ENCODE measurements at places on chromosomes 11 and 22.

- no peak for DNase-seq
- H3K27ac ChIP-seq = no peak overlapping the region
These were observed 267.2 kb downstream of the NTM start for GRCh38 chr11:131637469-131638175.

DNA sequence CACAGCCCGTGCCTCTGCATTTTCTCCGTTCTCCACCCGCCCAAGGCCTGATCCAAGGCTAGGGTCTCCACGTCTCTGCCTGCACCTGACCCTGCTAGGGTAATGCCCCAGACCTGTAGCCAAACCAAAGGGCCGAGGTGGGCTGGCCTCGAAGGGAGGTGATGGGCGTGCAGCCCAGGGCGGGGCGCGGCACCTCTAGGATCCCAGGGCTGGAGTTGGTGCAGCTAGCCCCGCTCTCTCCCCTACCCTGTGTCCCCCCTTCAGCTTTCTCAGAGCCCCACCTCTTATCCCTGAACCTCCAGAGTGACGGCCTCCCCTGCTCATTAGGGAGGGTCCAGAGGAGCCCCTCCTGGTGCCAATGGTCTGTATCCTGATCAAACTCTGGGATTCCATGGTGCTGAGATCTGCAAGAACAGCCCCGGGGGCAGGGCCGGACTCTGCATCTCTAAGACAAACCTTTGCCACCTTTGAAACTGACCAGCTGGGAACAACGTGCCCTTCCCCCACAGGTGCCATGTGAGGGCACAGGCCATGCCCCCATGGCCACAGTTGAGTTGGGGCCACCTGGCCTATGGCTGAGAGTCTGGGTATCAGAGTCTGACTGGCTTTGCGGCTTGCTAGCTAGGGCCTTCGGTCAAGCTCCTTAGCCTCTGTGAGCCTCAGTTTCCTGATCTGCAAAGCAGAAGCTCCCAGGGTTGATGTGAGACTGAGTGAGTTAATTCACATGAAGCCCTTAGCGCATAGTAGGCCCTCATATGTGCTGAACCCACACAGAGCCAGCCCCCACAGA lies 23.1 kb upstream of the CBX7 start:
- no peak overlapping the region for H3K4me3 ChIP-seq
- no peaks in the 10 kb centered on the region for H3K36me3 ChIP-seq
- peak; percentile 60 for DNase-seq
- H3K27me3 ChIP-seq = no peaks in the 10 kb centered on the region
- H3K4me1 ChIP-seq = peaks cover 37% of the 10 kb centered on the region

DNA sequence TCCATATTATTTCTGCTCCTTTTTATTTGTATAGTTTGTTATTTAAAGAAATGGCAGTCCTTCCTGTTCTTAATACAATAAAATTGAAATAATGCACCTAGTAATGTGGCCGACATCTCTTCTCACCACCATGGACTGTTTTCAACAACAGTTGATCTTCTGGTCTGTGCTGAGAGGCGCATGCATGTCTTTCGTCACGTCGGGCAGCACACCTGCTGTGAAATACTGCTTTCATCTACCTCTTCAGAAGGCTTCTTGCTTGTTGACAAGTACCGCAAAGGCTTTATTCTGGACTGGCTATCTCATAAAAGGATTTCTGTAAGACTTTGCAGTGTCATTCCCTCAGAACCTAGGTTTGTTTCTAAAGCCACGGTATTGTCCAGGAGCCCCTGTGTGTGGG lies 13.9 kb upstream of the MYO18B start:
- peaks cover 39% of the 10 kb centered on the region for H3K36me3 ChIP-seq
- no peaks in the 10 kb centered on the region for H3K27me3 ChIP-seq
- DNase-seq = no peak
- H3K4me1 ChIP-seq = peaks cover 24% of the 10 kb centered on the region
- no peak overlapping the region for H3K27ac ChIP-seq

GRCh38 chr11:121842192-121842585 lies 273.8 kb downstream of the BLID start:
- H3K27me3 ChIP-seq = no peaks in the 10 kb centered on the region
- H3K4me3 ChIP-seq = no peak overlapping the region
- no peak overlapping the region for H3K27ac ChIP-seq
- H3K36me3 ChIP-seq = no peaks in the 10 kb centered on the region
- H3K4me1 ChIP-seq = no peaks in the 10 kb centered on the region

- DNase-seq = no peak
- no peaks in the 10 kb centered on the region for H3K4me1 ChIP-seq
These were observed 507.6 kb downstream of the MIAT start for GRCh38 chr22:27164781-27165503.

- H3K27ac ChIP-seq = peak overlapping the region; percentile 96
- no peaks in the 10 kb centered on the region for H3K27me3 ChIP-seq
- H3K36me3 ChIP-seq = peaks cover 55% of the 10 kb centered on the region
- peak; percentile 86 for DNase-seq
- peak overlapping the region; percentile 79 for H3K4me3 ChIP-seq
These were observed 14.2 kb upstream of the CDC42BPG start for GRCh38 chr11:64858467-64859263.

DNA sequence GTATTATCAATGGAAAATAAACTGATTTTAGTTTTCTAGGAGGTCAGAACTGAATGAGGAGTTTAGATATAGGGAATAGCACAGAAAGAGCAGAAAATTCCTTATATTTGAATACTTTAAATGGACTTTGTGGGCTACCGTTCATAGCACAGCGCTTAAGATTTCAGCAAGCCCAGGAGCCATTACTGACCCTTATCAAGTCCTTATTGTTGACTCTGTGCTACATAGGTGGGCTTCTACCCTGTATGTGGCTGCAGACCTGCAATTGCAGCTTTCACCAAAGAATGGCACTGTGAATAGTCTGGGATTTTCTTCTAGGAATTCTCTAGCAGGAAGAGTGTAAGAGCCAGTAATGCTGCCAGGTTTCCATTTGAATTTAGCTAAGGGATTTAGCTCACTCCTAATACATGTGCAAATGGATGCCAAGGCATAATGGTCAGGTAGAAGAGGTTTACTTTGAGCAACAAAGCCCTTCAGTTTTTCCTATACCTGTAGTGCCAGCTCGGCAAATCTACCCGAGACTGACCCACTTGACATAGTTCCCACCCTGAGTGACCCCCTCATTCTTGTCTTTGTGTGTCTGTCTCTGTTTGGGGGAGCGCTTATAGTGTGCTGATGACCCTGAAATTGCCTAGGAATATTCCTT lies 42.5 kb upstream of the DLAT start:
- no peak overlapping the region for H3K27ac ChIP-seq
- H3K36me3 ChIP-seq = peaks cover 26% of the 10 kb centered on the region
- DNase-seq = no peak
- H3K4me1 ChIP-seq = peaks cover 5% of the 10 kb centered on the region

- no peaks in the 10 kb centered on the region for H3K36me3 ChIP-seq
- H3K4me3 ChIP-seq = no peak overlapping the region
- no peak for DNase-seq
- H3K27ac ChIP-seq = no peak overlapping the region
These were observed 1.0 kb upstream of the CCKBR start for GRCh38 chr11:6258571-6259081.

- H3K4me1 ChIP-seq = no peaks in the 10 kb centered on the region
- no peak for DNase-seq
- no peaks in the 10 kb centered on the region for H3K36me3 ChIP-seq
- H3K27me3 ChIP-seq = no peaks in the 10 kb centered on the region
These were observed 981.0 kb upstream of the FAT3 start for GRCh38 chr11:91243630-91244029.

- no peaks in the 10 kb centered on the region for H3K36me3 ChIP-seq
- peak; percentile 88 for DNase-seq
- H3K4me1 ChIP-seq = peaks cover 49% of the 10 kb centered on the region
- H3K27ac ChIP-seq = peak overlapping the region; percentile 95
These were observed 17.1 kb upstream of the SYTL2 start for GRCh38 chr11:85827748-85828639.

DNA sequence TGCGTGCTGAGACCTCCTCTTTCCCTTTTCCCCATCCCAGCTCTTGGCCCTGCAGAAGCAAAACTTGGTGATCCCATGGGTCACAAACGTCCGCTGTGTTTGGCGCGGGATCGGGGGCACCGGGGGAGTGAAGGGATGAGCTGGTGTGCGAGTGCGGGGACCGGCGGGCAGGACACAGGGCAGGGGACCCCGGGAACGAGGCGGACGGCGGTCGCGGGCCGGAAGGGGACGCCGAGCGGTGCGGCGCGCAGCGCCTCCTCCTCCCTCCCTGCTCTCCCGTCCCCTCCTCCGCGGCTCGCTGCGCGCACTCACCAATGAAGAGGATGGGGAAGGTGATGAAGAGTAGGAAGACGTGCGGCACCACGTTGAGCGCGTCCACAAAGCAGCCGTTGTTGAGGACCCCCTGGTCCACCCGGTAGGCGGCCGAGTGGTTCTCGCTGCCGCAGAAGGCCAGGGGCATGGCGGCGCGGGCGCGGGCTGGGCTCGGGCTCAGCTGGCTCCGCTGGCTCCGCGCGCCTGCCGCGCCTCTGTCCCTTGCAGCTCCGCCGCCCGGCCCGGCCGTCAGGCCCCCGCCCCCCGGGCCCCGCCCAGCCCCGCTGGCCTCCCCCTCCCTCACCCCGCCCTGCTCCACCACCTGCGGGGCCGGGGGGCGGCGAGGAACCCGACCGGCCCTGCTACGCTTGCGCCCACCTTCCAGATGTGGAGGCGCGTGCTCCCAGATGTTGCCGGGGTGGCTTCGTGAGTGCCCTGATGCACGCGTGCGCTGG lies at the start of gene ABCC8:
Gene ABCC8, minus strand, starts transcription at position 529 of the 767 bp plus-strand sequence. Its CDS starts 69 bp downstream, at position 460.
- H3K36me3 ChIP-seq = no peaks in the 10 kb centered on the region
- H3K4me3 ChIP-seq = no peak within 1 kb of the TSS
- no peak for DNase-seq
- H3K27me3 ChIP-seq = peaks cover 89% of the 10 kb centered on the region
- no peak within 1 kb of the TSS for H3K27ac ChIP-seq

- DNase-seq = no peak
- H3K27me3 ChIP-seq = no peaks in the 10 kb centered on the region
- H3K4me3 ChIP-seq = no peak overlapping the region
- no peak overlapping the region for H3K27ac ChIP-seq
These were observed 26.3 kb downstream of the PRDM10 start for GRCh38 chr11:129976328-129976727.

DNA sequence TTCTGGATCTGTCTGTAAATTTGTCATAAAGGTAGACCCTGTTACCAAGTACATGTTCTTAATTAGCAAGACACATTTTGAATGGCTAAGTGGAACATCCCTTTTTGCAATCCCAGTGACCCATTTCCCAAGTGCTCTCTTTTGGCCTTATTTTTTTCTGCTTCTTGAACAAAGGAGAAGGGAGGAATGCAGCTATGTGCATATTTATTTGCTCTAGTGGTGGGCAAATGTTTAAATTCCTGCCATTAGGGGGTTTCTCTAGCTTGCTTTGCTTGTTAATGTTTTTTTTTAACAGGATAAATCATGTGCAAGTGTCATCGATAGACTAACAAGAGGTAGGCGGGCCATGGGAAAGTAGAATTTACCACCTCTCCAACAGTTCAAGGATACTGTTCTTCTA lies 135.7 kb downstream of the COMMD9 start:
- H3K36me3 ChIP-seq = no peaks in the 10 kb centered on the region
- peaks cover 10% of the 10 kb centered on the region for H3K4me1 ChIP-seq
- DNase-seq = no peak
- H3K27me3 ChIP-seq = peaks cover 11% of the 10 kb centered on the region

DNA sequence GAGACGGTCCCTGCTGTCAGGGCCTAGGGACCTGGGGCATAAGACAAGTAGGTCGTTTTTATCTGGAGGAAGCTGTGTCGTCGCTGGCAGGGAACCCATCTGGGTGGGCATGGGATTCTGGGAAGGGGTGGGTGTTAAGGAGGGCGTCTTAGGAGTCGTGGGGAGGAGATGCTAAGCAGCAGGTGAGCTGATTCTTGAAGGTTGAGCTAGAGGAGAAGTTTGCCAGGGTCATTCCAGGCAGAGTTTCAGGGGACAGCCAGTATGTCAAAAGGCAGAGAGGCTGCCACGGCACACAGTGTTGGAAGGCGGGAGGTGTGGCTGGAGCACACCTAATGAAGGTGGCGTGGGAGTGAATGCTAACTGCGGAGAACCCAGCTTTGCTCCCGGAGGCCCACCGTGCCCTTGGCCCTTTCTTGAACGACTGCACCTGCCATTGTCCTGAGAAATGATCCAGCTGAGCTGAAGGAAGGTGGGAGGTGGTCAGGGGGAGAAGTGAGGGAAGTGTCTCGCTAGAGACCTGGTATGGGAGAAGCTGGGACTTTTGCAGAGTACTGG lies 1.3 kb downstream of the FAM118A start:
- H3K27me3 ChIP-seq = no peaks in the 10 kb centered on the region
- H3K4me1 ChIP-seq = peaks cover 54% of the 10 kb centered on the region
- H3K27ac ChIP-seq = peak overlapping the region; percentile 83
- DNase-seq = no peak

DNA sequence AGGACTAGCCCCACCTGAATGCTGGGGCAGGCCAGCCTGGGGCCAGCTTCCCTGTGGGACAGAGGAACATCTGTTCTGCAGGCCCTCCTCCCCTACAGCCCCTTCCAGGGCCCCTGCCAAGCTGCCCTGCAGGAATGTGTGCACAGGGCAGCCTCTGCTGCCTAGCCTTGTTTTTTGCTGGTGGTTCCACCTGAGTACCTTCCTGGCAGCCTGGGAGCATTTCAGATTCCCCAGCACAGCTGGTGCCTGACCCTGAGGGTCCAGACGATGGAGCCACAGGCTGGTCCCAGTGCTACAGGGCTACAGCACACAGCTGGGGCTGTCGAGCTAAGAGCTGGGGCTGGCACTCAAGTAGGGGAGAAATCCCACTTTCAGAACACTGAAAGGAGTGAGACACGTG lies 22.3 kb upstream of the GPR83 start:
- peaks cover 40% of the 10 kb centered on the region for H3K36me3 ChIP-seq
- H3K27me3 ChIP-seq = no peaks in the 10 kb centered on the region
- H3K4me3 ChIP-seq = no peak overlapping the region
- H3K27ac ChIP-seq = no peak overlapping the region

- DNase-seq = no peak
- peaks cover 29% of the 10 kb centered on the region for H3K36me3 ChIP-seq
- no peaks in the 10 kb centered on the region for H3K27me3 ChIP-seq
- no peak overlapping the region for H3K4me3 ChIP-seq
These were observed 21.9 kb downstream of the ATG16L2 start for GRCh38 chr11:72836111-72836510.
